ENCODE measurements at places on chromosomes 11 and 22.

GRCh38 chr11:60334005-60334620 is 7.1 kb downstream of the MS4A6E start:
- peak; percentile 55 for DNase-seq

GRCh38 chr11:35082321-35083180 is 56.4 kb upstream of the CD44 start:
- DNase-seq = peak; percentile 95

DNA sequence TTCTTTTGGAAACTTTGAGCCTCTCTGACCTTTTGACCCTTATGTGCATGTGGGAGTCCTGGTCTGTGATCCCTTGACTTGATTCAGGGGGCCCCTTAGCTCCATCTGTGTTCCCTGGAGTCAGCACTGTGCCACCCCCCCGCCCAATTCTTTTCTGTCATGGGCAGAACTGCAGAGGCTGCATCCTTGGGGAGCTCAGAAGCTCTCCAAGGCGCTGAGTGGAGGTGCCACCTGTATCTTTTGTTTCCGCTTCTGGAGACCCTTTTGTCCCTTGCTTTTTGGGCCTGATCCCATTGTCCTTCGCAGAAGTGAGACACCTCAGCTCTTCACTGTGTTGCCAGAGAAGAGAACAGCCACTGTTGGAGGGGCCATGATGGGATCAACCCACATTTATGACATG is 2.4 kb upstream of the PACS1 start:
- DNase-seq = no peak

DNA sequence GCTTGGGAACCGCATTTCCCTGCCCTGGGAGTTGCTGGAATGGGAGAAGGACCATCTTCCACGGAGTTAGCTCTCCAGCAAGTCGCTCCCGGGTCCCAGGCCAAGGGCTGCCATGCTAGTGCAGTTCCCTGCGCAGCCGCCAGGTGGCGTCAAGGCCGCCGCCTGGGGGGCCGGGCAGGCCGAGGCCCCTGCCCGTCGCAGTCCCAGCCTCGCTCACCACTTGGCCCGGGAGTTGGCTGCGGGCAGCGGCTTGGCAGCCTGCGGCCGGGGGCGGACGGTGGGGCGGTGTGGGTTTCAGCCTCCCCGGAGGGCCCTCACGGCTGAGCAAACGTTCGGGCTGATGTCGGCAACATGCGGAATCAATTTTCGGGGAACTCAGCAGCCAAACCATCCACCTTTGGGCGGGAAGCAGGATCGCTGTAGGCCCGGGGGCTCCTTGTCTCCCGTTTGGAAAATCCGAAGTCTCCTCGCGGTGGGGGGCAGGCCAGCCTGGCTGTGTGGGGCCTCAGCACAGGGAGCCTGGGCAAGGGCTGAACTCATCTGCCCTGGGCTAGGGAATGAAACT is 415.1 kb downstream of the SOX6 start:
- peak; percentile 46 for DNase-seq

- DNase-seq = no peak
These were observed 33.8 kb upstream of the NUP50 start for GRCh38 chr22:45129703-45130524.

DNA sequence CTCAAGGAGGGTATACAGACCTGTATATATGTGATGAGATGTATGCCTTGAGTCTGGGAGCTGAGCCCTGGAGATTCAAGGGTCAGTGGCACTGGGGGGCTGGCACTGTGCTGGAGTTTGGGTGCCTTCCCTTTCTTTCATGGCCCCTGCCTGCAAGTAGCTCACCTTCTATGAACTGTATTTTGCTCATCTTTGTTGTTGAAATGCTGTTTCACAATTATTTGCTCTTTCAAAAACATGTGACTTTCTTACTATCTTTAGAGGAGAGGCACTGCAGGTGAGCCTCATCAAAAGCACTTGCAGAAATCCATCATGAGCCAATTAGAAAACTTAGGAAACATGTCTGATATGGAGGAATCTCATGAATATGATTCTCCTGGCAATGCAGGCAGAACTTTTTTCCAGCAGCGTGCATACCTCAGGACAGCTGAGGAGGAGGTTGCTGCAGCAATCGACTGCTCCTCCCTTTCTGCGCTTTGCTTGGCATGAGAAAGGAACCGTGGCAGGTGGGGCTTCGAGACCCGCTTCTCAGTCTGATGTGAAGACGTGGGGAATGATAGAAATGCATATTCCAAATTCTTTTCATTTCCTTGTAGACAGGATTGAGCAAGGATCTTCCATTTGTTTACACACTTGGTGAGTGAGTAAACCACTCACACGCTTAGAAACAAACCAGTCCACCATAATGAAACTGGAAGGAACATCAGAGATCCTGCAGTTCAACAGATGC is 178.4 kb upstream of the E2F8 start:
- DNase-seq = peak; percentile 46

GRCh38 chr11:21806947-21807346 is 385.9 kb upstream of the ANO5 start:
- DNase-seq = no peak

DNA sequence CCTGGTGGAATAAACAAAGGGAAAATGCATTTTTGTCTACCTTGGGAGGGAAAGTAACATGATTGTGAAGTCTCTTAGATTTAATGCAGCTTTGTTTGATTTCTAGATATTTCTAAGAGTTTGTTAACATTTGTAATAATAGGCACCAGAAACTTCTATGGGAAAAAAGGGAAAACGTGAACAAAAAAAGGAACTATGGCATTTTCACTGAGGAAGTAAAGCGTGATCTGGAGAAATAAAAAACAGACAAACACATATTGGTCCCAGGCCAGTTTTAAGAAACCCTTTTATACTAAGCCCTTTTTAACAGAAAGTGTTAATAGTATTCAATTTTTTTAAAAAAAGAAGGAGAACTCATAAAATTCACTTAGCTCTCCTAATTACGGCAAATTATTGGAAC is 6.9 kb upstream of the MS4A7 start:
- DNase-seq = no peak

- no peak for DNase-seq
These were observed 1484.2 kb downstream of the BRD1 start for GRCh38 chr22:48343461-48343860.

DNA sequence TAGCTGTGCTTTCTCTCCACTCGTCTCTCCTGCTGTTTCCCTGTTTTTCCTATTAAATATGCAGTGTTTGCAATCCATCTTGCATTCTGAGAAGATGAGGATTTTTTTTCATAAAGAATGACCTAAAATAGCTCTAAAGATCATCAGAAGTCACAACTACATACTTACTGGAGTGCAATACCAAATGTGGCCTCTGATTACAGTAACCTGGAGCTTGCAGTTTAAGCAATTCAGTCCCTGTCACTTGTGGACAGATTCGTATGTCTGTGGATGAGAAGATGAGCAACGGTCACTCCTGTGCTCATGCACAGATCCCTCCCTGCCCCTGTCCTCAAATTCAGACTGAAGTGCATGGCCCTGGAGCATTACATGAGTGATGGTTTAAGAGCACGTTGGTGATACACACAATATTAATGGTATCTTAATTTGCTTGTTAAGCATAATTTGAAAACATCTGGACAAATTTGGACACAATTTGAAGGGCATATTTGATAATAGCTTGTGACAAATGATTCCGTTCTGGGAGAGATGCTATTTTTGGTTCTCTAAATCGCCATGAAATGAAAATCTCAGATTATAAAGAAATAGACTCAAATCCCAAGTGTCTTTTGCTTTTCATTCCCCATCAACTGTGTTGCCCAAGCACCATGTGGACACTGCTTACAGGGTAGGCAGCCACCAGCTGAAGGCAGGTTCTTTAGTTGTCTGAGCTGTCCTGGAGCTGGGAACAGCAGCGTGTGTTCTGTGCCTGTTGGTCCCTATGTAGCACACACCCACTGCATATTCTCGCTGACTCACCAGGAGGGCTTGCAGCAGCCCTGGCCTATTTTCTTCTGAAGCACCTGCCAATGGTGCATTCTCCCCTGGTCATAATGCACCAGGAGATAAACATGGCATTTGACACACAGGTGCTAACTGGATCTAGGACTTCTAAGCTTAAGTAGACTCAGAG is 32.6 kb upstream of the PRAME start:
- peak; percentile 17 for DNase-seq

DNA sequence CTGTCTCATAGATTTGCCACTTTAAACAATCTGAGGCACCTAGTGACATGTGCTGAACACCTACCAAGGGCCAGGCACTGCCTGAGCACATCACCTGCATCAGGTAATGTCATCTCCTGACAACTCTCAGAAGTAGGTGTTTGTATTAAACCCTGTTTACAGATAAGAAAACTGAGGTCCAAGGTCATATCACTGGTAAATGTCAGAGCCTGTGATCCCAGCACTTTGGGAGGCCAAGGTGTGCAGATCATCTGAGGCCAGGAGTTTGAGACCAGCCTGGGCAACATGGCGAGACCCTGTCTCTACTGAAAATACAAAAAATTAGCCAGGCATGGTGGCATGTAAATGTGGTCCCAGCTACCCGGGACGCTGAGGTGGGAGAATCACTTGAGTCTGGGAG is 39.1 kb upstream of the ACCSL start:
- DNase-seq = no peak

- DNase-seq = peak; percentile 90
These were observed at the start of gene MSANTD2 for GRCh38 chr11:124800226-124800929. Gene MSANTD2 (minus strand): TSS chr11:124800406. CDS start chr11:124800380, 26 bp downstream.

GRCh38 chr11:46350695-46351094 is 3.4 kb downstream of the DGKZ start:
- DNase-seq = no peak

DNA sequence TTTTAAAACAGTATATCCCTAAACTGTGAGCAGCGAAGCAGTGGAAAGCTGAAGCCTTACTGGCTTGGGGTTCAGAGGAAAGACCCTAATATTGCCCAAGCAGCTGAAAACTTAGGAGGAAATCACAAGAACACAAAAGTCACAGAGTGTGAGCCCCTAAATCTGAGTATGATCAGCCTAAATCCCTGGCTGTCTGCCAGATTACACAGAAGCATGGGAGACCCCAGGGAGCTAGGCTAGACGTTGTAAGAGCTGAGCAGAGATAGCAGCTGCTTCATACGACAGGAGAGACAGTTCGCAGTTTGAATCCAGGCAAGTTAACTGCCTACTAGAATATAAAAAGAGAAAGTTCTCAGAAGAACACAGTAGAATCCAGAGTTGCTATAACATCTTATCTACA is 81.2 kb downstream of the PACS1 start:
- DNase-seq = no peak

DNA sequence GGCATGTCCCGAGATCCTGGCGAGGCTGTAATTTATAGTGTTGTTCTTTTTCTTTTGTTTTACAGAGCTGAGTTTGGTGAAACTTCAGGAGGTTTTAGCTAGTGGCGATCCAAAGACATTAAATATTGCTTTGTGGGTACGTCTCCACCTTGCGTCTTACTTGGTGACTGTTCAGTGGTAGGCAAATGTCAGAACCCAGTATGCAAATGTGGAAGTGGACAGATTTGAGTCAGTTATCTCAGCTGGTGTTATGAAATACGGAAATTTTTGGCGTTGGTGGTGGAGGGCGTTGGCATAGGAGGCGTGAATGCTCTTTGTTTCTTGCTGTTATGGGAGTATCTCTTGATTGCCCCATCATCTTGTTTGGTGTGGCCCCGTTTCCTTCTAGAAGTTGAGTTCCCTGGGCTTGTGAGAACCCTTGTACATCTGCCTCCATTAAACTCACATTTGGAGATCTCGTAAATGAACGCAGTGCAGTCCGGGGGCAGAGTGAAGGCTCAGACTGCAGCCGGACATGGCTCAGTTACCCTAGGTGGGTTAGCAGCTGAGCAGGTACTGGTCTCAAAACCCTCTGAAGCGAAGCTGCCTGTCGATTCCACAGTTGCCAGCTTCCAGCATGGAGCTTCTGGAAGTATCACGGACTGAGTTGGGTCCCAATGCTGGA is 39.9 kb downstream of the PTPRJ start:
- DNase-seq = no peak

DNA sequence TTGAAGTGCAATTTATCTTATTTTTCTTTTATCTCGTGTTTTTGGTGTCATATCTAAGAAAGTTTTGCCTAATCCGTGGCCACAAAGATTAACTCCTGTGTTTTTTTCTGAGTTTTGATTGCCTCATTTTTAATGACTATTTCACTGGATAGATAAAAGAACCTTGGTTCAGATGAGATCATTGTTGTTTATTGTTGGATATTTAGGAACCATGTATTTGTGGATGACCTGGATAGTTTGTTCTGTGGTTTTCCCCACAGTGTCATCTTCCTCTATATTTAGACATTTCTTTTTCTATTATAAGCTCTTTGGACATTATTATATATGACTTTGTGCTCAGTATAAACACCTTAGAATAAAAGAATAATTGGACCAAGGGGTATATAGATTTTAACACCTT is 37.2 kb downstream of the PPP6R3 start:
- DNase-seq = no peak

DNA sequence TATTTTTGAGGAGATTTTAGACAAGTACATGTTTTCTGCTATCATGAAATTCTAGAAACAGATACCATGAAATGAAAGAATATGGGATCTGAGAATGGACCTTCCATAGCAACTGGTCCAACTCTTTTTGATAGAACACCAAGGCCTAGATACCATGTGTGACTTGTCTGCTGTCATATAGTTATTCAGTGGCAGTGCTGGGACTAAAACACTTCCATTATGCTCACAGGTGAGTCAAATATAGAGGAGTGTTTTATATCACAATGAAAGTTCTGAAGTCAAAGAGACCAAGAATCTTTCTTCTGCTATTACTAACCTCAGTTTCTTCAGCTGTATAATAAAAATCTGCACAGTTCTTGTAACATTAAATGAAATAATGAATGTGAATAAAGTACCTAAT is 276.9 kb downstream of the DCDC1 start:
- DNase-seq = no peak

GRCh38 chr11:35563484-35564244 is 38.2 kb upstream of the PAMR1 start:
- peak; percentile 53 for DNase-seq

DNA sequence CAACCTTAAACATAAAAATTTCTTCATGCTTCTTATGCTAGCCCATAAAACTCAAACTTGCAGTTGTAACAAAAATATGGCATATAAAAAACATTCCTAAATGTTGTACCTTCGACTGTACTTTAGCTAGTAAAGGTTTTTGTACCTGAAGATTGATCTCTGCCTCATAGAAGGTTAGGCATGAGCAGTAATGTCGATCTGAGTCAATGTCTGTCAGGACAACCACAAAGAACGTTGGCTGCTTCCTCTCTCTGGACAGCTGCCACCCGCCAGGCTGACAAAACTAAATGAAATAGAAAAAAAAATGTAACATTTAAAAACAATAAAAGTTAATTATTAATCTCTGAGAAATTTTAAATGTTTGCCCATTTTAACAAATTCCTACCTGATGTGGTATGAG is 251.3 kb downstream of the SBF2 start:
- DNase-seq = peak; percentile 71

DNA sequence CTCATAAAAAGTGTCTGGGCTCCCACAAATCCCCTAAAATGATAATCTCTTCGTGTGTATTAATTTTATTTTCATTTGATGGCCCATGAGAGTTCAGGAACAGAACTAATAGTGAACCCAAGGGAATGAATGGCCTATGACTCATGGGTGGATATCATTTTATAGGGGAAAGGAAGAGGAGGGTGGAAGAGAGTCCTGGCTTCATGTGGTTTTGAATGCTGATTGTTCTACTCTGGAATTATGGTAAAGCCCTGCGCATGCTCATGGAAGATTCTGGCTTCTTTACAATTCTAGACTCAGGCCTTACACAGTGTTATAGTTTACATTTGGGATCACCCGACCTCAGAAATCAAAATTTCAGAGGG is 35.2 kb downstream of the MAML2 start:
- peak; percentile 92 for DNase-seq

- no peak for DNase-seq
These were observed 247.5 kb upstream of the ZBED5 start for GRCh38 chr11:11105361-11105760.

Measured in GM23248 (cell line).